ENCODE measurements at places on chromosomes 12 and 14.

DNA sequence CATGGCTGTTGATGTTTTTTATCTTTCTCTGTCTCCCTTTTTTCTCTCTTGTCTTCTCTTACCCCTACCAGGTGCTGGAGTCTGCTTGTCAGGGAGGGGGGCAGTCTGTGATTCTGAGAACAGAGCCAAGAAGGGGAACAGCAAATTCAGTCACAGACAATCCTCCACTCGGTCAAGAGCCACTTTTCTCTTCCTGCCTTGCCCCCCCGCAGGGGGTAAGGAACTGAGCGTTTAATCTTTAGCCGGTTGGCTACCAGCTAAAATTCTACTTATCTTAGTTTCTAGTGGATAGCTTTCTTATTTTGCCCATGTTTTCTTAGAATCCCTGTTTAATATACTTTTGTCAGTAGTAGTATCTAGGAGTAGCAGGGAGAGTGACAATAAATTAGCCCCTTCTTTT lies 1.9 kb downstream of the RIMKLB start:
- DNase-seq, result no peak

GRCh38 chr12:131038961-131039950 lies 85.5 kb downstream of the ADGRD1 start:
- no peak for DNase-seq

- peak; percentile 20 for DNase-seq
Measured at GRCh38 chr12:3752096-3752709, 706 bp downstream of the CRACR2A start.

GRCh38 chr12:65276916-65277530 lies 1.5 kb upstream of the MSRB3 start:
- DNase-seq, result no peak

DNA sequence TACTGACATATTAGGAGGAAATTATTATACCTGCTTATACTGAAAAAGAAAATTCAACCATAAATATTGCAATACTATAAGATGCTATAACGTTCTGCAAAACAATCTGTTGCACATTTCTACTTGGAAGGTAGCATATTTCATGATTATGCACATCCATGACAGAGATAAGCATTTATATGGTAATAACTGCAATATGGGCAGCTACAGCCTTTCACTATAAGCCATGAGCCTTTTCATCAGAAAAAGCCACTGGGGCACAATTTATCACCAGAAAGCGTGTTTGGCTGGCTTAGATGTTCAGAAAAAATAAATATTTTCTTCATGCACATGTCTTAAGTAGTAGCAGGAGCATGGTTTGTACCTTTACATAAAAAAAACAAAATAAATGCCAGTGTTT lies 340.7 kb downstream of the GALC start:
- no peak for DNase-seq

- DNase-seq, result no peak
Measured at GRCh38 chr12:11593013-11593412, 56.5 kb upstream of the ETV6 start.

- no peak for DNase-seq
Measured at GRCh38 chr12:64824500-64825142, at the start of gene TBC1D30. TSS of gene TBC1D30 (plus strand) at chr12:64824647. CDS start at chr12:64824880, 233 bp downstream.

- DNase-seq, result no peak
Measured at GRCh38 chr14:86196471-86196870, 666.5 kb downstream of the FLRT2 start.

- DNase-seq, result no peak
Measured at GRCh38 chr12:13228579-13228978, 32.1 kb downstream of the EMP1 start.

DNA sequence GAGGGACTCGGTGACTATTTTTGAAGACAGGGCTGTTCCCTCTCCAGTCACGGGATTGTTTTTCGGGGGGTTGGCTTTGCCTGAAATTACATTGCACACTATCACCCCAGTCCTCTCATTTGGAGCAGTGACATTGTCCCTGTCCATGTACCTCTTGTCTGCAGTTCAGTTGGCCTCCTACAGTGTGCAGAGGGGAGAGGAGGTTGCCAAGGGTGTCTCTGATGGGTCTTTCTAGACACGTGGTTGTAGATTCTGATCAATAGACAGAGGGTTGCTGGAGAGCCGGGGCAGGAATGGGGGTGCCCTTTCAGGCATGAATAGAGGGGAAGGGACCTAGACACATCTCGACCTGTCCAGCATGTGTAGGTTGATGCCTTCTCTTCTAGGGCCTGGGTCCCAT lies 1.2 kb downstream of the TMEM120B start:
- DNase-seq, result no peak

DNA sequence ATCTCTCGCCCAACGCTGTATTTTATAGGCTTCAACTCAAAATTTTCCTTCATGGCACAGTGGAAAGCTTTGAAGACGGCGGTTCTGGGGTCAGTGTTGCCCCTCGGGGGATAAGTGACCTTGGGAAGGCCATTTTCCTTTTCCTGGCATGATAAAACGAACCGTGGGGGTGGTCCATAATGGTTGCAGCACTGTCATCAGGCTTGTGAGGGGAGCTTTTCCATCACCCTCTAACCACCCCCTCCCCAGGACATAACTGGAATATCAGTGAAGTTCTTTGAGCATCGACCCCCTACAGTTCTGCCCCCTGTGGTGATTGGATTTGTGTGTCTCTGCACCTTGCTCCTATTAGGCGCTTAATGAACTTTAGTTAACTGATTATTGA lies 16.0 kb downstream of the FOS start:
- DNase-seq, result no peak

DNA sequence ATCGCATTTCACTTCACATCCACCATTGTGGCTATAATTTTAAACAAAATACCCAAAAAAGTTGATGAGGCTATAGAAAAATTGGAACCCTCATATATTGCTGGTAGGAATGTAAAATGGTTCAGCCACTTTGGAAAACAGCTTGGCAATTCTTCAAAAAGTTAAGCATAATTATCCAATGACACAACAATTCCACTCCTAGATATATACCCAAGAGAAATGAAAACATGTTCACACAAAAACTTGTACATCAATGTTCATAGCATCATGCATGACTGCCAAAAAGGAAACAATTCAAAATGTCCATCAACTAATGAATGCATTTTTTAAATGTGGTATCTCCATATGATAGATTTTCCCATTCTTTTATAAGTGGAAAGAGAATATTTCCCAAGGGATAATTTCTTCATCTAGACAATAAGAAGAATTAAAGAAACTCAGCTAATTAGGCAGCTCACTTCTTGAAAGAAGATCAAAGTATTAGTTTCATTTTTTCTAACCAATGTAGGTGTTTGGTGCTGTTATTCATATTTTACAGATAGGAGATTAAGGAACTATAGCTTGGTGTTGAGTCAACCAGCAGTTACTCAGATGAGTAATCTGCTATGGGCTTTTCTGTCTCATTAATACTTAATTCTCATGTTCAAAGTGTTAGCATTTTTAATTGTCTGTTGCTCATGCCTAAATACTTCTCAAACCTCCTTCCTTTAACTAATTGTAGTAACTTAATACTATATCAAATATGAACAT lies 32.8 kb downstream of the YEATS4 start:
- DNase-seq, result no peak

DNA sequence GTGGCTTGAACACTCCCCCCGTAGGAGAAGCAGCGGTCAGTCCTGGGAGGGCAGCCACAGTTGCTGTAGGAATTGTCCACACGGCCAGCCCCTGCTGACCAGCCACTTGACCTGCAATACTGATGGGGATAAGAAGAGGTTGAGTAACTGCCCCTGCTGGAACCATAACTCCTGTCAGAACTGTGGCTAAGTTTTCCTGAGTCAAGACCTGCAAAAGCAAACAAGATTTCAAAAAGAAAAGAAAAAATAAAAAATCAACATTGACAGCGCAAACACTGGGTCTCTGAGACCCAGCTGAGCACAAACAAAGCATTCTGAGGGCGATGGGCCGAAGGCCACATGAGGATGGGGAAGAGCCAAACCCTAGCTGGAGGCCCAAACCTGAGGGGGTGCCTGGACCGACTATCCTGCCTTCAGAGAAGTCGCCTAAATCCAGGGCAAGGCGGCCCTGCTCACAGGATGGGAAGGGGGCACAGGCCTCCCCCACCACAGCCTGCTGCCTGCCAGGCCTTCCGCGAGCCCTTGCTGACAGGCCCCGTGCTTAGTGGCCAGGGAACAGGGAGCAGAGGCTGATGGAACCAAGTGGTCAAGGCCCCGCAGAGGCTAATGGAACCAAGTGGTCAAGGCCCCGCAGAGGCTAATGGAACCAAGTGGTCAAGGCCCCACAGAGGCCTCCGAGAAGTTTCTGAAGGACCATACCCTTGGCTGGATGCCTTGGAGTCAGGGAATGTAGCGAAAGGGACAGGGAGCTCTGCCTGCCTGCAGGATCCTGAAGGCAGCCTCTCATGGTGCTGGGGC lies 19.1 kb downstream of the POU6F1 start:
- DNase-seq, result no peak

- no peak for DNase-seq
Measured at GRCh38 chr12:68100241-68100640, 59.3 kb downstream of the IFNG start.

DNA sequence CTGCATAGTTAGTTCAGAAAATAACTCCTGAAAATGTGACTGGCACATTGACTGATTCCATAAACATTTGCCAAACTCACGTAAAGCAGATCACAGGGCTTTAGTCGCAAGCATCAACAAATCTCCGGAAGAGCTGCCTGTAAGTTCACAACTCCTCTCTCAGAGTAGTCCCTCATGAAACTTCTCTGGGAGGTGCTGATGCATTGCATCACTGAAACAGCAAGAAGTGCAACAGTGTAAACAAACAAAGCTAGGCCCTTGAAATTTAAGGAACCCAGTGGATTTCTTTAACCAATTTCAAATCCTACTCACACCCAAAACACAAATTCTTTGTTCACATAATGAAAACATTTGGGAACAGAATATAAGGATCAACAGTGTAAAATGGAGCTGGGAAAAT lies 1691.7 kb upstream of the FLRT2 start:
- no peak for DNase-seq

DNA sequence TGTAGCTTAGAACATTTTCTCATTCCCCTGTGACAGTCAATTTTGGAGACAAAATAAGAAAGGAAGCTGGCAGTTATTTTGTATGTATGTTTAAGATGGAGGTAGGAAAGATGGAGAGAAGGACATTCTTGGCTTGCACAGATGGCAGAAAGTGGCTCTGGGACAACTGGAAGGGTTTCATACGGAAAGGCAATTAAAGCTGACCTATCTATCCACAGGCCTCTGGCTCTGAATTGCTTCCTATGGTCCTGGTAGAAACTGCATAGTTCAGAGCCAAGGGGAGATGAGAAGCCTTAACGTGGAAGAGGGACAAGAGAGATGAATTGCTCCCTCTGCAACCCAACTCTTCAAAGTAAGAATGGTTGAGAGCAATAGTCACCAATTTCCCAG lies 8.0 kb upstream of the NPFF start:
- DNase-seq, result no peak

DNA sequence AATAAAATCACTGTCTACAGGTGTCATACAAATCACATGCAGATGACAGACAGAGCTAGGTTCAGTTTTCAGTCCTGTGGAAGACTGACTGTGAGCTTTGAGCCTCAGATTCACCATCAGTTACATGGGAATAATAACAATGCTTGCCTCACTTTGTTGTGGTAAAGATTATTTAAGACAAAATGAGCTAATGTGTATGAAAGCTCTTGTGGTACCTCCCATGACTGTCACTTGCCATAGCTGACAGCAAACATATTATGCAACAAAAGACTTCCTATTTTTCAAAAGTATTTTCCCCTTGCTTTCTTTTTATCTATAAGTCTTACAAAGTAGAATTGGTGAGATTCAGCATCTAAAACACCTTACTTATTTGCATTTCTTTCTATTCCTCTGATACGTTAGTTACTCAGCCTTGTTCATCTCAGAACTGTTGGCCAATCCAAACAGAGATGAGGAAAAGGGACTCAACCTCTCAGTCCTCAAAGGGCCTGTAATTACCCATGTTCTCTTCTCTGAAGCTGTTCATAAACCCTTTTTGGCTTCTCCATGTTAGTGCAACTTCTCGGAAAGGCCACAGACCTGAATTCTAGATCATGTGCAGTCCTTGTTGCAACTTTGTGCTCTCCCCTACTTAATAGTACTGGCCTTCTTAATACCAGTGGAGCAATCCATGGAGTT lies 8.8 kb upstream of the DDHD1 start:
- DNase-seq, result no peak

- no peak for DNase-seq
Measured at GRCh38 chr12:6771091-6771495, 1.2 kb upstream of the LAG3 start.

- no peak for DNase-seq
Measured at GRCh38 chr12:48819986-48820725, 1.9 kb downstream of the CACNB3 start.

GRCh38 chr12:67284561-67284960 lies 15.4 kb downstream of the CAND1 start:
- DNase-seq, result no peak

GRCh38 chr14:104117341-104118005 lies 20.9 kb upstream of the KIF26A start:
- DNase-seq, result no peak

- no peak for DNase-seq
Measured at GRCh38 chr14:54369343-54369742, 27.5 kb upstream of the CDKN3 start.

- no peak for DNase-seq
Measured at GRCh38 chr12:131721548-131721947, 10.7 kb downstream of the SFSWAP start.

- no peak for DNase-seq
Measured at GRCh38 chr14:91392623-91393303, 24.9 kb downstream of the CCDC88C start.

GRCh38 chr12:93825501-93825888 lies 148.3 kb downstream of the CRADD start:
- no peak for DNase-seq

DNA sequence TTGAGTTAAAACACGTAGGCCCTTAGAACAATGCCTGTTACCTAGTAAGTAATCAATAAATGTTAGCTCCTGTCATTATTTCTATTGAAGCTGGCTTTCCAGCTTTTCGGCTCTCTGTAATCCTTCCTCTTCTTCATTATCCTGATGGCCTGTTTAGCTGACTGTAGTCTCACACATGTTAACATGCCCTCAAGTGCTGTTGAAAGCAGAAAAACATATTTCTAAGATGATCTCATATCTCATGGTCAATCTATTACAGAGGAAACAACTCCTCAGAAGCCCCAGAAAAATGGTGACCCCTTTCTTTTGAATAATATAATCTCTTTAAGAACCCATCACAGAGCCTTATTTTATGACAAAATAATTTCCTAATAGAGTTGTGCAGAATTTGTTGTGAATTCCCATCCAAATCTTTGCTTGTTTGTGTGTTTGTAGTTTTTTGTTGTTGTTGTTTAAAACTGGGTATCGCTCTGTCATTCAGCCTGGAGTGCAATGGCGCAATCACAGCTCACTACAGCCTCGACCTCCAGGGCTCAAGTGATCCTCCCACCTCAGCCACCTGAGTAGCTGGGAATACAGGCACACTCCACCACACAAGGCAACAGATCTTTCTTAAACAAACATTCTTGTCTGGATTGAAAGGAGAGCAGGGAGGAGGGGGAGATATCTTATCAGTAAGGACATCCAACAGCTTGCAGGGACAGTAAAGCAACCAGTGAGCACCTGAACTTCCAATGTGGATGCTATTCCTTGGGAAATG lies 242.5 kb upstream of the CAND1 start:
- DNase-seq, result no peak

All from memory B cell (primary cell).